ENCODE measurements at places on chromosomes 7 and 10.

DNA sequence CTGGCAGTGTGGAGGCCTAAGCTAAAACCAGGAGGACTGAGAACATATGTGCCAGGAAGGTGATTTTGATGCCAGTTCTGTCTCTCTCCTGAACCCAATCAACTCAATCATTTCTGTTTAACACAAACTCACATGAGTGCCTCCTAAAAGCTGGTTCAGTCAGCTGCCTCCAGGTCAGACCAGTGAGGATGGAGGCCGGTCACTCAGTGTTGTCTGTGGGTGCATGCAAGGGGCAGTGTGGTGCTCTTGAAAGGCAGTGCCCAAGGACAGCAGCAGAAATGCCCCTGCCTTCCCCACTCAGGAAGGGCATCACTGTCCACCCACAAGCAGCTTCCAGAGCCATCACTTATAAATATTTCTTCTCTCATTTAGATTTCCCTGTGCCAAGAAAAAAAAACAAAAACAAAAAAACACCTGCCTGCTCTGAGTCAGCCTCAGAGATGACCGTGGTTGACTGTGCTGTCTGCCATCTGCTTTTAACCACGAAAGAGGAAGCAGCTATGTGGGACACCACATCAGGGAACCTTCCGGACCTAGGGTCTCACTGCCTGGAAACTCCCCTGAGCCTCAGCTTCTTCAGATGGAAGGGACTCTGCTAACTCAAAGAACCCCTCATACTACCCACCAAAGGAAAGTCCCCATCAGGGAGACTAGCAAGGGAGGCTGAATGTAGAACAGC, 39.1 kb downstream of the VOPP1 start:
- DNase-seq, result no peak

DNA sequence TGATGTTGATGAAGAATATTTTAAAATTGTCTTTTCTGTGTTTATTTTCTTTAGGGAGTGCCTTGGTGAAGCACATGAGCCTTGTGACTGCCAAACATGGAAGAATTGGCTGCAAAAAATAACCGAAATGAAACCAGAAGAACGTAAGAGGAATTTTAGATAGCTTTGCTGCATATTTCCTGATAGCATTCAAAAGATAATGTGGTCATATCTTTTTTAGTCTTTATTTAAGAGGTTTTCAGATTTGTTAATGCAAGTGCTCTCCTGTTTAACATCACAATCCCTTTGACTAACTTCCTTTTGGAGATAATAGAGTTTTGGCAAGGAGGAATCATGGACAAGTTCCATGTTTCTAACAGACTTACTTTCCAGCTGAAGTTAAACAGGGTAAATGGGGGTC, 85.2 kb upstream of the GATAD1 start:
- DNase-seq, result no peak

- no peak for DNase-seq
Measured at GRCh38 chr7:15470825-15471668, 90.8 kb downstream of the AGMO start.

GRCh38 chr10:78215645-78216044, 182.0 kb downstream of the RPS24 start:
- DNase-seq, result no peak

DNA sequence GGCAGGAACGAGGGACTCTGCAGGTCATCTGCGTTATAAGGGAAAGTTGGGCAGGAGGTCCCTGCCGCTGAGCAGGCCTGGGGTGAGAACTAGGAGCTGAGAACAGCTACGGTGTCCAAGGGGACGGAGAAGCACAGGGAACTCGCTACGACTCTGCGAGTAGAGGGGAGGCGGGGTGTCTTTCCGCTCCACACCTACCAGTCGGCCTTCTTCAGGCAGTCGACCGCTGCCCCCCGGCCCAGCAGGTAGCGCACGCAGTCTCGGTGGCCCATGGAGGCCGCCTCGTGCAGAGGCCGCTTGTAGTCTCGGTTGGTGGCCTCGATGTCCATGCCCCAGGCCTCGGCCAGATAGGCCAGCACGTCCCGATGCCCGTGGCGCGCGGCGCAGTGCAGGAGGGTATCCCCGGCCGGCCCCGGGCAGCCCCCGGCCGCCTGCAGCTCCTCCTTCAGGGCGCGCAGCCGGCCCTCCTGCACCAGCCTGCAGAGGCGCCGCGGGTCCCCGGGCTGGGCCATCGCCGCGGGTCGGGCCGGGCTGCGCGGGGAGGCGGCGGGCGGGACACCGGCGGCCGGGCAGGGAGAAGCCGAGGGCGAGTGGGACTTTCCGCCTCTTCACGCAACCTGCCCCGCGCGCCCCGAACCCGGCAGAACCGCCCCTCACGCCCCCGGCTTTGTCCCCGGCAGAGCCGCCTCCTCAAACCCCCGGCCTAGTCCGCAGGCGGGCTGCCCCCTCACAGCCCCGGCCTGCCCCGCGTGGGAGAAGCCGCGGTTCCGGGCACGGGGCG, 660 bp downstream of the ANKRD16 start:
- DNase-seq, result no peak

GRCh38 chr10:17504547-17505245, 50.3 kb upstream of the ST8SIA6 start:
- DNase-seq, result no peak

GRCh38 chr10:62911210-62911963, 95.2 kb upstream of the EGR2 start:
- peak; percentile 28 for DNase-seq

GRCh38 chr7:115493381-115493780, 537.2 kb downstream of the TFEC start:
- no peak for DNase-seq

- DNase-seq, result no peak
Measured at GRCh38 chr10:118978998-118979350, 50.5 kb upstream of the NANOS1 start.

DNA sequence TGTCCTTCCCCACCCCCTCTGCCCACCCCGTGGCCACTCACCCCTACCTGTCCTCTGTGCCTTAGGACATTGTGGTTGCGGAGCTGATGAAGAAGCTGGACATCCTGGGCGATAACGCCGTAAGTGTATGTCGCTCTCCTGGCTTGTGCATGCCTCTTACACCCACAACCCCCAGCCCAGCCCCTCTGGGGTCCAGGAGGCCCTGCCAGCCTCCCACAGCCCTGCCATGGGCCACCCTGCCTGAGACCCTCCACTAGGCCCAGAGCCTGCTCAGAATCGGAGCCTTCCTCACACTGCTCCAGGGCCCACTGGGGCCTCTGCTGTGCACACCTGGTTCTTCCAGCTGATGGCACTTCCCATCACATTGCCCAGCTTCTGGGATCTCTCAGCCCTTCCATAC, 36.8 kb upstream of the DPYSL4 start:
- DNase-seq, result no peak

GRCh38 chr10:29243750-29244149, 45.1 kb upstream of the LYZL1 start:
- DNase-seq, result no peak

DNA sequence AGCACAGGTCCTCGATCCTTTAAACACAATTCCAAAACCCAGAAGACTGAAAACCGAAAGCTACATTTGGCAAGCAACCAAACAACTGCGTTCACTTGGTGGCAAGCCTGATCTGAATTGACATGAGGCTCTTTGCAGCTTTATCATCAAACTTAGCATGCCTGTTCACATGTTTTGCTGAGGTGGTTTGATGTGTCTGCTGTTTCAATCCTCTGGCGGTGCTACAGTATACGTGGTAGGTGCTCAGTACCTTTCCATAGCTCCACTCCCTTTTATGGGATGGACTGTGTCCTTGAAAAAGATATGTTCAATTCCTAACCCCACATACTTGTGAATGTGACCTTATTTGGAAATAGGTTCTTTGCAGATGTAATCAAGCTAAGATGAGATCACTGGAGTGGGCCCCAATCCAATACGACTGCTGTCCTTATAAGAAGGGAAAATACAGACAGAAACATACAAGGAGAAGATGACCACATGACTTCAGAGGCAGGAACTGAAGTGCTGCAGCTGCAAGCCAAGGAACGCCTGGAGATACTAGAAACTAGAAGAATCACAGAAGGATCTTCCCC, 33.4 kb downstream of the CCDC6 start:
- no peak for DNase-seq

DNA sequence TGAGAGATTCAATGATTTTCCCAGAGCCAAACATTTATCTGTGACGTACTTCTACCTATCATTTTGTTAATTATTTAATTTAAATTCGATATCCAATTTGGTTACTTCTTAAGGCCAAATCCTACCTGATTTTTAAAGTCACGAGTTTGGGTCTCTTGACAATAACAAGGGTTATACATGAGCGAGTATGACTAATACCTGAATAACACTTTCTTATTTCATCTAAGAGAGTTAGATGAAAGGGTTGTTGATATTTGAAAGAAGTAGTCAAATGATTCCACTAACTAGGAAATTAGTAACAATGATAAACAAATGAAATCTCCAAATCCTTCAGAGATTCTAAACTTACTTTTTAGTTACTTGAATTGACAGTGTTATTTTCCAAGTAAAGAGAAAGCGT, 1086.9 kb downstream of the XPNPEP1 start:
- no peak for DNase-seq

DNA sequence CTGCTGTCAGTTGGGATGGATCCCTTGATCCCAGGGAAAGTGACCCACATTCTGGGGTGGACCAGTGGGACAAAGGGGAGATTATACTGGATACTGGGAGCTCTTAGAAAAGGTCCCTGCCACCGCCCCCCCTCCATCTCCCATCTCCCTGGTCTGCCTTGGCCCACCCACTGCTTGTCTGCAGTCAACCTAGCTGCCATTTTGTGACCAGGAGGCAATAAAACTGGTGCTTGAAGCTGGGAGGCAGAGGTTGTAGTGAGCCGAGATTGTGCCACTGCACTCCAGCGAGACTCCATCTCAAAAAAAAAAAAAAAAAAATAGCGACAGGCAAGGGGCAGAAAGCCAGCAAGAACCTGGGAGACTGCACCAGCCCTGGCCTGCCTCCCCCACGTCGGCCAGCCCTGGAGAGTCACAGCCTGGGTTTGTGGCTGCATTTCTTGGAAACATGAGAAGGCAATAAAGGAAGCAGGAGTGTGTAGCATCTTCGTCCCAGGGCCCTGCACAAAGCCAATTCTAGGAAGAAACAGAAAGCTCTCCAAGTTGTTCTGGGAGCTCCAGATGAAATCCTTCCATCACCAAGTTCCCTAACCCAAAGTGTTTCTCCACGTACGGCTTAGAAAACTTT, 4.7 kb upstream of the ARPC1B start:
- no peak for DNase-seq

- no peak for DNase-seq
Measured at GRCh38 chr7:1290679-1291356, 58.1 kb downstream of the UNCX start.

DNA sequence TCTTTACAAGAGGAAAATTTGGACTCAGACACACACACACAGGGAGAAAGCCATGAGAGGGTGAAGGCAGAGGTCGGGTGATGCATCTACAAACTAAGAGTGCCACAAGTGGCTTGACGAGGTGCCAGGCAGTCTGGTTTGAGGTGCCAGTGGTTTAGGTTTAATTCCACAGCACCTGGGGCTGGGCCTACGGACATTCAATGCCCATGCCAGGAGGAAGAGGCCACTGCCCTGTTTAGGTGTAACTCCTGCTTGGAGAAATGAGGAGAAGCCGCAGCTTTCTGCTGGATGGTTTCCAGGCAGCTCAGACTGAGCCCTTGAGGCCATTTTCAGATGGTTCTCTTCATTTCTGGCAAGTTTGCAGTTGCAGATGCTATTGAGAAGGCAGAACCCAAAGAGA, 83.6 kb downstream of the HTR5A start:
- no peak for DNase-seq
